Vein endothelial cell (primary cell): ENCODE measurements at places on chromosomes 12 and 14. TPM values are rescaled to one million over a fixed set of nuclear protein-coding genes. Genes with fewer than 3 reads are reported as not detected.

METTL1 gene
- 5.9 TPM in 2 replicates for total RNA-seq

GLTP gene
- total RNA-seq: 65.0 and 66.7 TPM in 2 replicates

LIMA1 gene
- total RNA-seq: 128 and 139 TPM in 2 replicates

IFI27 gene
- total RNA-seq: 22.2 and 28.8 TPM in 2 replicates

MMP14 gene
- total RNA-seq: 268 and 400 TPM in 2 replicates

VDR gene
- total RNA-seq: 0.33 and 0.38 TPM in 2 replicates

SPRYD4 gene
- 2.6 and 3.4 TPM in 2 replicates for total RNA-seq

NRXN3 gene
- total RNA-seq: 0.48 and 0.98 TPM in 2 replicates
